IPS DF 6.9 (cell line): ENCODE measurements at places on chromosomes 11 and 22.

DNA sequence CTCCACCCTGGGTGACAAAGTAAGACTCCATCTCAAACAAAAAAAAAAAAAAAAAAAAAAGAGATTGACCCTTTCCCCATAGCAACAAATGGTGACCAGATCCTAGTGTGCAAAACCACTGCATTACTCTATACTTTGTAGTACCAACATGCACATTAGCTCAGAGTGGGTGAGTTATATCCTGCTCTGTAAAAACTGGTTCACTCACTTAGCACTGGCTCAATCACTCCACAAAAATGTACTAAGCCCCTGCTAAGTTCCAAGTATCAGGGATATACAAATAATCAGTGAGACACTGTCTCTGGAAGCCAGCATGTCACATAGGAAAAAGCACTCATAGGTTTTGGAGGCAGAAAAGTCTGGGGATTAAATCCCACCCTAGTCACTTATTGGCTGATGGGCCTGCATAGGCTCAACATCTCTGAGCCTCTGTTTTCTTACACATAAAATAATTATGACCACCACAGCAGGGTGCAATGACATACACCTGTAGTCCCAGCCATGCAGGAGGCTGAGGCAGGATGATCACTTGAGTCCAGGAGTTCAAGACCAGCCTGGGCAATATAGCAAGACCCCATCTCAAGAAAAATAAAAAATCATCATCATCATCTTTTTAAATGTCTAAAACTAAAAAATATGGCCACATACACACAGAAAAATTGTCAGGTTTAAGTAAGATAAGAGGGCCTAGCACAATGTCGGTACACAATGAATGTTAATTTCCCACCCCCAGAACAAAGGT, 11.9 kb downstream of the FAM168A start:
- DNase-seq, result no peak

GRCh38 chr11:105937331-105937730, 84.7 kb downstream of the MSANTD4 start:
- DNase-seq, result no peak

DNA sequence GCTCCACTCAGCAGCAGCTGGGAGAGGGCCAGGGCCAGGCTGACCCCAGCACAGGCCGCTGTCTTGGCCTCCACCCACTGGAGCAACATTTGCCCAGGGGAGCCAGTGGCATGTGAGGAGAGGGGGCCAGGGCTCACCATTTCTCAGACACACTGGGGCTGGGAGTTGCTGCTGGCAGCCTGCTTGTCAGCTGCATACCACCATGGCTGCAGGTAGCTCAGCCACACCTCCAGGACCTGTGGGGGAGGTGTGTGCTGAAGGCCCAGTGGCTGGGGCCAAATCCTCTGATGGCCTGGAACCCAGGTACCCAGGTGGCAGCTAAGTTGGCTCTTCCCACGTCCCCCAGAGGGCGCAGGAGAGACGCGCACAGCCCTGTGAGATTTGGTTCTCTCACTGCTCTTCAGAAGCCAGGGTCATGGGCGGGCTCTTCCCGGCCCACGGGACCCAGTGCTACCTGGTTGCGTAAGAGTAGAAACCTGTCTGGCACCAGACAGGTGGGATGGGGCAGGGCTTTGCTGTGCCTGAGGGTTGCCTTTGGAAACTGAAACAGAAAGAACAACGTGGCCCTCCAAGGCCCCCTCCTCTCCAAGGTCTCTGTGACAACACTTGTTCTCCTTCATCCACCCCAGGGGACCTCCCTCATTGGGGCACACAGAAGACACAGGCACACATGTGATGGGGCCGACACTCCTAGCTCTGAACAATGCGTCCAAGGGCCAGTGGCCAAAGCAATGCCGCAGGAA, 98.8 kb downstream of the MED15 start:
- DNase-seq, result peak; percentile 94

DNA sequence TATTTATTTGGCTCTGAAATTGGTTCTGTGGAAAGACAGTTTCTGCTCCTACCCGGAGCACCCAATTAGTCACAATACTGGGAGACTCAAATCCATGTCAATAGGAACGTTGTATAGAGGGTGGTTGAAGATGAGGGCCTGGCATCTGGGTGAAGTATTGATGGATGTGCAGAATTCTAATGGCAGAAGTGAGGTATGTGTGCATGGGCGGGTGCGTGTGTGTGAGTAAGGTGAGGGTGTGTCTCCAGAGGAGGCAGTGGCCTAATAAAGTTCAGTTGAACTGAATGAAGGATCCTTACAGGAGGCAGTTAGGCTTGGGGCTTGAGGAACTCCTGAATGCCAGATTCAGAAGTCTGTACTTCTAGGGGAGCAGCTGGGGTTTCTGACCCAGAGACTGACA, 71.8 kb upstream of the B3GAT1 start:
- DNase-seq, result no peak

DNA sequence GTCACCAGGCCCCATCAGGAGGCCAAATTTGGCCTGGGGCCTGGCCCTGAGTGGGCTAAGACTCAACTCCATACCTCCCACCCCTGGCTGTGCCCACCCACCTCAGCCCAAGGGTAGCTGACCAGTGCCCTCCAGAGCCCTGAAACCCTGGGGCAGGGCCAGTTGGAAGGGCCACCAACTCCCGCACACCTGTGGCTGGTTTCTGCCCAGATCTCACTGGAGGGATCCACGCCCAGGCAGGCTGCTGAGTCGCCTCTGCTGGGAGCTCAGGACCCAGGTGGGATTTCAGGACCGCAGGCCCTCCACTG, 8.9 kb upstream of the PIM3 start:
- DNase-seq, result no peak
